ENCODE measurements at places on chromosomes 4 and X.

GRCh38 chr4:120672558-120673147, 249.9 kb downstream of the PRDM5 start:
- no peak for DNase-seq

GRCh38 chr4:55358246-55358645, 12.2 kb downstream of the SRD5A3 start:
- no peak for DNase-seq

- DNase-seq = no peak
Observed at GRCh38 chr4:93813092-93813491, 15.5 kb upstream of the ATOH1 start.

DNA sequence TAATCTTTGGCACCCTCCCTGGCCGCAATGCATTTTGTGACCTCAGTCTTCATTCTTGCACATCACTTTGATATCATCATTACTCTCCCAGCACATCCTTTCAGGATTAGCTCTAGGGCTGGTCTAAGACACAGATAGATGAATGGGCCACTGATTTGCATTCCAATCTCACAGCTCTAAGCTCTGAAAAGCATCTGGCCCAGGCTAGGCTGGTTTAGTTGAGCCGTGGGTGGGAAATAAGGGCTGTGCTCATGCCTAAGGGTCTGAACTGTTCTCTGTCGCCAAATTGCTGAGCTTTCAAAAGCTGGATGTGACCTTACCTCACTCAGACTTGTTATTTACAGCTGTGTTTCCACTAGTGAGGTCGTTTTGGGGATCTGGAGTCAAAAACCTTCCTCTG, 30.0 kb upstream of the SLC9A7 start:
- peak; percentile 66 for DNase-seq

DNA sequence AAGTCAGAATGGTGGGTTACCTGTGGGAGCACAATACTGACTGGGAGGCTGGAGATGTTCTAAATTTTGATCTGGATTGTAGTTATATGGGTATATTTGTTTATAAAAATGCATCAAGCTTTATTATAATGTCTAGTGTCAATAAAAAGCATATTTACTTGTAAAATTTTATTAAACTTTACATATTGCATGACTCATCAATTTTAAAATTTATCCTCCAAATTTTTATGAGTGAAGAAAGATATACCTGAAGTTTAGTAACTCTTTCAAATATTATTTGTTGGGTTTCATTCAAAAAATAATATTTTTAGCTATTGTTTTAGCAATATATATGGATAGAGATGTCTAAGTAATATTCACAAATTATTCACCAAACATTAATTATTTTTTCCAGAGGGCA, 103.0 kb downstream of the ANXA5 start:
- no peak for DNase-seq

GRCh38 chr4:170089274-170089667, 485 bp downstream of the AADAT start:
- DNase-seq = peak; percentile 17

GRCh38 chr4:136922066-136922465, 610.2 kb downstream of the PCDH18 start:
- no peak for DNase-seq

GRCh38 chrX:97358941-97359340, 475.2 kb downstream of the RPA4 start:
- DNase-seq = no peak

DNA sequence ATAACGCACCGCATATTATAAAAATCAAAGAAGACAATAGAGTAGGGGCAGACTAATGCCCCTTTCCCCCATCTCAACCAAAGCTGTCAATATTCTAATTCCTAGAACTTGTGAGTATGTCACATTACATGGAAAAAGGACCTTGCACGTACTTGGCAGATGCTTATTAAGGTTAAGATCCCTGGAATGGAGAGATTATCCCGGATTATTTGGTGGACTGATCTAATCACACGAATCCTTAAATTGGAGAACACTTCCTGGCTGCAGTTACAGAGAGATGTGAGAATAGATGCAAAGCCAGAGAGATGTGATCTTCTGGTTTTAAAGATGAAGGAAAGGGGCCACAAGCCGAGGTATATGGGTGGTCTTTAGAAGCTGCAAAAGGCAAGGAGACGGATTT, 548.7 kb downstream of the SPRY1 start:
- DNase-seq = no peak

GRCh38 chrX:134010690-134011089, 25.3 kb upstream of the GPC3 start:
- no peak for DNase-seq

DNA sequence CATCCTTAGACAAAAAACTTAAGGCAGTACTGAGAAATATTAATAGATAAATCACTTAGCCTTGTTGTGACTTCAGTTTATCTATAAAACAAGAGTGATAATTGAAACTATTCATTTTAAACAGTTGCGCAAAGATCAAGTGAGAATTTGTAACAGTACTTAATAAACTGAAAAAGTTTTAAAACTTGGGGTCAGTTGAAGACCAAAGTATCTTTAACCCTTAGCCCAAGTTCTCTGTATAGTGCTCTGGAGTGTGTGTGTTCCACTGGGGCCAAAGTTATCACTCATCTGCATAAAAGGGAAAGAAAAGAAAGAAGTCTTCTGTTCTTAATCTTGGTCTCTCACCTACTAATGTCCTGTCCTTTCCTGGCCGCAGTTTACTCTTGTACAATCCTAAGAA, 11.3 kb downstream of the SMIM14 start:
- no peak for DNase-seq

DNA sequence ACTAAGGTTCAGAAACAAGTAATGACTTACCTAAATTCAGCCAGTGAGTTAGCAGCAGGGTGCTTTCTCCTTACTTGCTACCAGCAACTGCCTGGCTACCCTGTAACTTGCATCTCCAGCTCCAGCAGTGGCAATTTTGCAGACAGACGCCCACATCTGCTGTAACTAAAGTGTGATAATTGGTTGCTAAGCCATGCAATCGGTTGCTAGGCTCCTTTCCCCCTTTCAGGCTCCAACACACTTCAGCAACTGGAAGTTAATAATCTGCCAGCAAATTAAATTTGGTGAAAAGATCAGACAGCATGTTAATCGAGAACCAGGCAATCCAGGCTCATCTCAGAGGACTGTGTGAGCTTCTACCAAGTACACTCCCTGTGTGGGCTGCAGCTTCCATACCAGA, 24.2 kb upstream of the ARHGEF9 start:
- no peak for DNase-seq

DNA sequence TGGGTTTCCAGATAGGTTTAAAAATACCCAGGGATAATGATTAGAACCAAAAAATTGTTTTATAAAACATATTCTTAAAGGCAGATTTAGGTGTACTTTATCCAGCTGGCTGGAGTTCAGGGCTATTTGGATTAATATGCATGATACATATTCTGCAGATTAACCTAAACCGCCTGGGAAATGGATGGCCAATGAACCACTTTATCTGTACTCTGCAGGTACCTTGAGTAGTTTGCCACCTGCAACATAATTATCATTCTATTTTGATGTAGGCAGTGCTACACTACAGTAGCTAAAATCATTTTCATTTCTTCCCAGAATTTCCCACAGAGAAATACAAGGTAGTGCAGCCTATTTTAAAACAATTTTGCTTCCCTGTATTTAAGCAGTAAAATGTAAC, 683.2 kb upstream of the GNPDA2 start:
- DNase-seq = no peak

- DNase-seq = no peak
Observed at GRCh38 chr4:110945600-110945999, 322.7 kb upstream of the PITX2 start.

- DNase-seq = no peak
Observed at GRCh38 chr4:56048702-56049431, 100.1 kb downstream of the CEP135 start.

DNA sequence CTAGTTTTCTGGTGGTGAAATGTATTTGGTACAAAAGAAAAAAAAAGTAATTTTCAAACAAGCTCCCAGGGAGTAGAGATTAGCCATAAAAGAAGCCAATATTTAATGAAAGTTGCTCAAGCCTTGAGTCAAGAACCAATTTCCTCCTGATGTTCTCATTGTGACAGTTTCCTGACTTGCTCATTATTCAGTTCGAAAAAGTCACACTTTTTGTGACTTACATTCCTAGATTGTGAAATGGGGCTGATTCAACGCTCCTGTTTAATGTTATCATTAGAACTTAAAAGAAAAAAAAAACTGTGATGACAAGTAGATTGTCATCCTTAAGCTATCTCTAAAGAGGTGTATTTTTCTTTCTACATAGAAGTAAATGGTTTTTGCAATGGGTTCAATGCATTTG, 122.6 kb upstream of the BMPR1B start:
- no peak for DNase-seq

DNA sequence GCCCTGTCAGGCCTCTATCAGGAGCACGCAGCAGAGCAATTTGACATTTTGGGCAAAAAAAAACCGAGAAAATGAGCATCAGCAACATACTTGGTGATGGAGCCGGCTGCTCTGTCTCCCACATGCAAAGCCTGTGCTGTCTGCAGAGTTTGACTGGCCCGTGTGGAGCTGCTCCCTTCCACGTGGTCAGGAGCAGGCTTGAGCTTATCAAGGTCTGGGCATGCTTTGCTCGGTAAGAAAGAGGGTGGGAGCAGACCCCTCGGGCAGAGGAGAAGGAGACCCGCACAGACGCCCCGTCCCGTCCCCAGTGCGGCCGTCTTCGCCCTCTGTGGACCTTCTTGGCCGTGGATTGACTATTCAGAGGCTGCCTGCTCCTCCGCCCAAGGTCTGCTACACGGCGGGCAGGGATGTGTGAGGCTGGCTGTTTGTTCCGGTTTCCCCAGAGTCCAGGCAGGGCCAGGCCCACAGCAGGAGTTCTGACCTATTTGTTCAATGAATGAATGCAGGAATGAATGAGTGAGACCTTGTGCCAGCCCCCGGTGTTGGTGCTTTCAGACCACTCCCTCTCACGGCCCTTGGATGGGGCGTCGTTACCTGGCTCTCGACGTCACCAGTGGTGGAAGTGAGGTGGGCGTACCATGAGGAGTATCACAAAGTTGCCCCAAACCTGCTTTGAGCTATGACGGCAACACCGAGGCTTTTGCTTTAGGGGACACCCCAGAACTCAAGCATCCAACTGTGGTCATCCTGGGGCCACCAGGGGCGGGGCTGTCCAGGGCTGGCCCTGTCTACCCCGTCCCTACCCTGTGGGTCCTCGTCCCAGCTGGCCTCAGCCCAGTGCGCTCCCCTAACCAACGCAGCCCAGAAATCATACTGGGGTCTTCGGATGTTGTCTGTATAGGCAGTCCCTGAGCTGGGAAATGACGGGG, 54.7 kb upstream of the ADRA2C start:
- no peak for DNase-seq

GRCh38 chrX:150049647-150050046, 111.4 kb upstream of the EOLA2 start:
- no peak for DNase-seq

GRCh38 chrX:123617007-123617406, 115.8 kb downstream of the THOC2 start:
- no peak for DNase-seq

DNA sequence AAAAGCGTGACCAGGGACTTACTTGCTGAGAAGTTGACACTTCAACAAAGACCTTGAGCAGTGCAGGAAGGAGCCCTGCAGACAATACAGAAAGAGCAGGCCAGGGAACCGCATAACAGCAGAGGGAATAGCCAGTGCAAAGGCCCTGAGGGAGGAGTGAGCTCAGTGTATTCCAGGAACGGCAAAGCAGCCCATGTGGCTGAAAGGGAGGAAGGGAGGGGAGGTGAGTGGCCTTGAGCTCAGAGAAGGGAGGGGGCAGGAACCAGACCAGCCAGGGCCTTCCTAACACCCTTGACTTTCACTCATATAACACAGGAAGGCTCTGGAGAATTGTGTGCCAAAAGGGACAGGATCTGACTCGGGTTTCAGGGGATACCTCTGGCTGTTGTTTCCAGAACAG, 112.2 kb downstream of the BCOR start:
- no peak for DNase-seq

- DNase-seq = no peak
Observed at GRCh38 chrX:111467896-111468295, 43.5 kb upstream of the SERTM2 start.

DNA sequence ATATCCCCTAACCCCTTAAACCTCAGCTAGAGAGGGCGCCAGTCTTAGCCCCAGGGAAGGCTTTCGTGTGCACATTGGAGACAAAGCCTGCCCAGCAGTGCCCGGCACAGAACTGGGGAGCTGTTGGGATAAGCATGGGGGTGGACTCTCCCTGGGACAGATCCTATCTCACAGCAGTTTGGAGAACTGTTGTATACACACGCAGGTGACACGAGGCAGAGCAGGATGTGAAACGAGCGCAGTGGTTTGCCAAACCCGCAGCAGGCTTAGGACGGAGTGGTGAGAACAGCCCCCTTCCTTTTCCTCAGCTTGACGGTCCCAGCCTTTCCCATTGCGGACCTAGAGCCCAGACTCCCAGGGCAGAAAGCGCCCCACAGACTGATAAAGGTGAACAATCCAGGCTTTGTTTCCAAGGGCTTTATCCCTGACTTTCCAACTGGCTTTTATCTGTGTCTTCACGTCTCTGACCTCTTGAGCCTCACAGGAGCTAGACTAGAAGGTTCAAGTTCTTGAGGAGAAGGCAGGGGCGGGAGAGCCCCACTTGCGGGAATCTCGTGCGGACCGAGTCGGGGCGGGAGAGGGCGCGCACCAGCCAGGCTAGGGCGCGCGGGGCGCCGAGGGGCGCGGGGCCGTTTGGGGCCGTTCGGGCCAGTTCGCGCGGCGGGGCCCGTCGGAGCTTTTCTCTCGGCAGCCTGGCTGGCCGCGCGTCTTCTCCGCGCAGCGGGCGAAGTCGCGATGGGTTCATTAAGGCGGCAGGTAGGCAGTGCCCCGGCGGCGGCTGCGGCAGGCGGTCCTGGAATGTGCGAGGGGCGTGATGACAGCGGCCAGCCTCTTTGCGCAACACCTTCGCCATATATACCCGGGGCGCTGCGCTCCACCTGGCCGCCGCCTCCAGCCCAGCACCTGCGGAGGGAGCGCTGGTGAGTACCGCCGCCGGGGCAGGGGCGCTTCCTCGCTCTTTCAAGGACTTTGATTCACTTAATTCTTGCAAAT, at the start of gene SLC34A2:
SLC34A2 (plus strand) TSS at position 881 of the 993 bp plus-strand sequence. CDS start 6,650 bp downstream, outside the sequence.
- DNase-seq = no peak

DNA sequence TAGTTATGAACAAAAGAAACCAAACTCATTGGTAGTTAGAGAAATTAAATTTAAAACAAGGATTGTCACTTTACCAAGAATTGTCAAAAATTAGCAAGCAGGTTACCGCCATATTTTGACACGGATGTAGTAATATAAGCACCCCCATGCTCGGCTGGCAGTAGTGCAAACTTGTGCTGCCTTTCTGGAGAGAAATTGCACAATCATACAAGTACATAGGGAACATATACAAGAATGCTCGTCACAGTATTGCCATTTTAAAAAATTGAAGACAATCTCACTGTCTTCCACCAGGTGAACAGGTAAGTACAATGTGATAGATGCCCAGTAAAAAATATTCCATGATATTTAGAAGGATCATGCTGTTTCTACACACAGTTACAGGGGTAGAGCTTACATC, 55.6 kb upstream of the SLC39A8 start:
- DNase-seq = no peak

Measured in GM04504 (cell line).